Right ventricle myocardium inferior (tissue), 1 donor: ENCODE measurements at places on chromosomes 3 and 15. TPM values are rescaled to one million over a fixed set of nuclear protein-coding genes. Genes with fewer than 3 reads are reported as not detected.

GRCh38 chr3:36874424-36874823 is 70.4 kb downstream of the TRANK1 start:
- DNase-seq, result no peak

DNA sequence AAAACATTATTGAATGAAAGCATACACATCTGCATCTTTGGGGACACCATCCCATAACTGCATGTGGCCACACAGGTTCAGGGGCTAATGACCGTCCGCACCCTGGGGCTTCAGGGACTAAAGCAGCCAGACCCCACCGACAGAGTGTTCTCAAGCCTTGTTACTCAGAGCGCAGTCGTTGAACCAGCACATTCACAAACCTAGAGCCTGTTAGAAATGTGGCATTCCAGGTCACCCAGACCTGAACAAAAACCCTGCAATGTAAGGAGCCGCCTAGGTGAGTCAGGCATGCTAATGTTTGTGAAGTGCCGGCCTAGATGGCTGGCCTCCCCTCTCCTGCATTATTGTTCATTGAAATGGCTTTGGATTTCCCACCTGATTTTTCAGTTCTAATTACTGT is 52.3 kb upstream of the HACD2 start:
- no peak for DNase-seq

- no peak for DNase-seq
These were observed 53.2 kb downstream of the CHL1 start for GRCh38 chr3:249587-250262.

Gene RLBP1
- not detected for total RNA-seq

Gene LRRC31
- total RNA-seq, result not detected

Gene CHRFAM7A
- total RNA-seq, result 2.0 TPM

Gene SPTBN5
- 3.5 TPM for total RNA-seq

Gene SELENOS
- total RNA-seq, result 42.1 TPM
